Fibroblast of pulmonary artery (primary cell): ENCODE measurements at places on chromosomes 13 and 19.

DNA sequence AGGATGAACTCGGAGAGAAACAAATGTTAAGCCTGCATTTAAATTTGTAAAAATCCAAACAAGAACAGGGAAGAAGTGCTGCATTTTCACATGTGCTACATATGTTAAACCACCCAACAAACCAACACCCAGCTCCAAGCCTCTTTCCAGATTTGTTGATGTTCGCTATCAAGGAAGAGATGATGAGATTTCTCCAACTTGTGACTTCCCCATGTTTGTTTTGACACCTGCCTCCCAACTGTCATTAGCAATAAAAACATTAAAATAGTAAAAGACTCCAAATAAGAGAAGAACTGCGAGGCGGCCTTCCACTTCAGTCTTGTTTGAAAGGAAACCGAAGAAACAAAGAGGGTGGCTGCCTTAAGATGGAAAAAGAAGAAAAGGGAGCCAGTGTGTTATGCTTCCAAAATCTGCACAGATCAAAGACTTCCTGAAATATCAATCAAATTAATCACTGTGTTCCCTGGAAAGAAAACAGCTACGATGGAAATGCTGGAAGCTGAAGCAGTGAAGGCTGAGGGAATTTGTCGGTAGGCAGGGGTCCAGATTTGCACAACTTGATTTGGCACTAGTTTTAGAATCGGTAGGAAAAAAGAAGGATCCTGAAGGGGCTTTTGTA lies 14.0 kb upstream of the GGACT start:
- DNase-seq = no peak

- DNase-seq = peak; percentile 52
Observed at GRCh38 chr19:6677883-6678689, 8.1 kb upstream of the TNFSF14 start.

DNA sequence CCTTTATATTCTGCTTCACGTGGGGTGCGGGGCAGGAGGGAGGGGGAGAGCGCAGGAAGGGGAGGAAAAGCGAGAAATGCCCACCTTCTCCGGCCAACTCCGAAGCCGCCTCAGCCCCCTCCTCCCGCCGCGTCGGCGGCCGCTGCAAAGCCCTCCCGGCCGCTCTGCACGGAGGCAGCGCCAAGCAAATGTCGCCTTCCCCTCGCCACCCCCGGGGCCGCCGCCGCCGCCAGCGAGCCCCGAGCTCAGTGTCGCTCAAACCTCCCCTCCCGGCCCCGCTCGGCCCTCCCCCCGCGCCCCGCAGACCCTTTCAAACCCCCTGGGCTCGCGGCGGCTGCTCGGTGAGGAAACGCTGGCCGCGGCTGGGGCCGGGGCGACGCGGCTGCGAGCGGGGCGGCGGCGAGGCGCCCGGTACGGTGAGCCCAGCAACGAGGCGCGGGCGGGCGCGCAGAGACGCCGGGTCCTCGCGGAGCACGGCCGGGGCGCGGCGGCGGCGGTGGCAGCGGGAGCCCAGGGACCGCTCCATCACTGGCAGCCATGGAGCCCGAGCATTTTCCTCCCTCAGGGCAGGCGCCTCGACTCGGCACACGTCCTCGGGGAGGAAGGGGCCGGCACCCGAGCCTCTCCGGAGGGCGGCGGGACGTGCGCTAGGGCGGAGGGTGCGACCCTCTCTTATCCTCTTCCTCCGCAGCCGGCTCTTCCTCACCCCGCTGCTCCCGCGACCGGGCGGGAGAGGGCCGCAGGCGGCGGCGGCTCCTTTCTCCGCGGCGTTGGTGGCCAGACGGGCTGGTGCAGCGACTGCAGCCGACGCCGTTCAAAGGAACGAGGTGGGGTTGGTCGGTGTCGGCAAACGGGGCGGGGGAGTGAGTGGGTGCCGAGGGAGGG lies 463 bp upstream of the TSC22D1 start:
- DNase-seq = peak; percentile 11

DNA sequence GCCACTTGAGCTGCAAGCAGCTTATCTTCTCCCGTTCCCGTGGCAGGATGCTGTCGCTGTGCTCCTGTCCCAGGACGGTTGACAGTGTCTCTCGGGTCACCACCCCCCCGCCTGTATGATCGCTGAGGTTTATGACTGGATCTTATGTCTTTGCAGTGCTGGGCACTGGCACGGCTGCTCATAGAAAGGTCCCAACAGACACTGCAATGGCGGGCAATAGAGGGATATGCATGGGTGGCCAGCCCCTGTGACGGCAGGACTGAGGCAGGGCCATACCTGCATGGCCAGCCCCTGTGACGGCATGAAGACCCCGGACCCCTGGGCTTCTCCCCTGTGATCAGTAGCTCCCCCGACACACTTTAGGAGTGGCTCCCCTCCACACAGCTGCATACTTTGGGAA lies 307.2 kb downstream of the TEX29 start:
- DNase-seq = no peak

DNA sequence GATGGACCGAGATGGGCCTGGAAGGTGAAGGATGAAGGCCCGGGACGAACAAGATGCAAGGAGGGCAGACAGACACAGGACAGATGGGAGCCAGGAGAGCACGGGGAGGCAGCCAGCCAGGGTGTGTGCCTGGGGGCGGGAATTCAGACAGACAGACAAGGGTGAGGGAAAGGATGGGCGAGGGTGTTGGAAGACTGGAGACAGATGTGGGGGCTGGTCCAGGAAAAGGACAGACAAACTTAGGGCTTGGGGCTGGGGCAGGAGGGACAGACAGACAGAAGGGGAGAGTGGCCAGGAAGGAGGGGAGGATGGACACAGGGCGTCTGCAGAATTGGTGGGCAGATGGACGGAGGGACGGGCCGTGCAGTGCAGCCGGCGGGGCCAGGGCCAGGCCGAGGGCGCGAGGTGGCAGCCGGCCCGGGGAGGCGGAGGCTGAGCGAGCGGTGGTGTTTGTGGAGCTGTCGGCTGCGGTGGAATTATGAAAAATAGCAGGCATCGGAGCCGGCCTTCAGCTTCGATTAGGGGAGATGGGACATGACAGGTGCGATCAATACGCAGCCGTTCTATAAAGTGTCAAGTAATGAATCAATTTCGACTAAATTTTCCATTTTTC lies 4.6 kb upstream of the ERFL start:
- no peak for DNase-seq

- no peak for DNase-seq
Observed at GRCh38 chr19:48481846-48482639, 12.9 kb downstream of the CYTH2 start.
